ENCODE measurements at places on chromosomes 6 and 20.

- no peak for DNase-seq
Observed at GRCh38 chr20:15742627-15743026, 830.6 kb downstream of the KIF16B start.

DNA sequence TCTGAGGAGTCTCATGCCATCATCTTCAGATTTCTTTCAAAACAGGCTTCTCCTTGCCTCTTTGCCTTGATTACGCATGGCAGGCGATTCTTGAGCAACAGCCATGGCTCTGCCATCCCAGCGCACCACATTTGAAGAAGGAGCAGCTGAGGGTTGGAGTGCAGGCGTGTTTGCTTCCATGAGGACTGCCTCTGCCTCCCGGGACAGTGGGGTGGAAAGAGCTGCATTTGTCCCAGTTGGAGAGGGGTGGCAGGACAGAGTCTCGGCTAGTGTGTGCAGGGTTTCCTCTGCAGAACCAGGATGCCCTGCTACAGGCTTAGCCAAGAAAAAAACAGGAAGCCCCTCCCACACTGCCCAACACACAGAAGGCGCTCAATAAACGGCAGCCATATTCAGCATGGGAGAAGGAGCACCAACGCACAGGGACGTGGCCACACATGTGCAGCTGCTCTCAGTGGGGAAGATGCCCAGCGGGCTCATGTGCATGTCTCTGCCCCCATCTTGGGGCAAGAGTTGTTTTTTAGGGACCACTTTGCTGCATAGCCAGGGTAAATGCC is 36.6 kb downstream of the IRF4 start:
- no peak for DNase-seq

DNA sequence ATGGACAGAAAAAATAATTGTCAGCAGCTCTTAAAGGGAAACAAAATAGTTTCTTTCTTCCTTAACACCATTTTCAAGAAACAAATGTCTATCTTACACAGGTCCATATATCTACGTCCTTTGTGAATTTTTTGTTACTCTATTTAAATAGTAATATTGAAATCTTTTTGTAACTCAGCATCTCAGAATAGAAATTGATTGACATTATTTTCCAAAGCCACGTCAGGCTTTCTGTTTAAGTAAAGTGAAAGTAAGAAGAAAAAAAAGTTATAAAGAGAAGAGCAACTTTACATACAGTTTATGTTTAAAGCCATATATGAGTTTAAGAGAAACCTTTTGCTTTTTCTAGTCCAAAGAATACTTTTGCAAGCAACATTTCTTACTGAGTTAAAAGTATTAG is 402.9 kb upstream of the SOX4 start:
- DNase-seq = no peak

DNA sequence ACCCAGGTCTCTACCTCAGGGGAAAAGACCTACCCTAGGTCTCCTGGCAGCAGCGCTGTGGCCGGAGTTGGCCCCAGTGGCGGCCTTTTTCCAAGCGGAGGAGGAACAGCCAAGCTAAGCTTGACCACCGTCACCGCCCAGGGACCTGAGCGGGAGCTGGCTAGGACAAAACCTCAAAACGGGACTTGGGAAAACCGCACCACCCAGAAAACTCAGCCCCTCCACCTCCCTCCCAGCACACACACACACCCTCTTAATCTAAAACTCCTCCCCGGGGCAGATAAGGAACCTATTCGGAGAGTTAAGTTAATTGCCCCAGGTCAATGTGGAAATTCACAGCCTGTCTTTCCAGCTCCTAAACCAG is 2.7 kb upstream of the TRERF1 start:
- no peak for DNase-seq

DNA sequence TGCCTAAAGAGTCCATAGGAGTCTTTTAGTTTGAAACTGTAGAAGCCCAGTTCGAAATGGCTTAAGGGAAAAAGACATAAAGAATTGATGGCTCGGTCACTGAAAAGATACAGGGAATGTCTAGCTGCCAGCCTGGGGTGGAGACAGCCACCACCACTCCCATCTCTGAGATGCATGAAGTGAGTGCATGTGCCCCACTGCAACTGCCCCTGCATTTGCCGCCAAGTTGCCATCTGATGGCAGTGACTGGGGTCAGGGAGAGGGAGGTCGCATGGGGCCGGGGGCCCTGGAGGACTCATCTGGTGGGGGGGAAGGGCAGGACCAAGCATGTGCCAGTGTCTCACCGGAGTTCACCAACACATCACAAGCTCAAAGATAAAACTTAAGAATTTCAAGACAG is 385.8 kb upstream of the SULF2 start:
- no peak for DNase-seq

GRCh38 chr20:8673116-8673515 is 395.8 kb upstream of the PLCB4 start:
- no peak for DNase-seq

GRCh38 chr6:15941168-15941567 is 187.7 kb upstream of the MYLIP start:
- DNase-seq = no peak

GRCh38 chr6:33786736-33787135 is 2.2 kb downstream of the LEMD2 start:
- no peak for DNase-seq

GRCh38 chr6:19042420-19042819 is 655.3 kb downstream of the RNF144B start:
- DNase-seq = no peak

DNA sequence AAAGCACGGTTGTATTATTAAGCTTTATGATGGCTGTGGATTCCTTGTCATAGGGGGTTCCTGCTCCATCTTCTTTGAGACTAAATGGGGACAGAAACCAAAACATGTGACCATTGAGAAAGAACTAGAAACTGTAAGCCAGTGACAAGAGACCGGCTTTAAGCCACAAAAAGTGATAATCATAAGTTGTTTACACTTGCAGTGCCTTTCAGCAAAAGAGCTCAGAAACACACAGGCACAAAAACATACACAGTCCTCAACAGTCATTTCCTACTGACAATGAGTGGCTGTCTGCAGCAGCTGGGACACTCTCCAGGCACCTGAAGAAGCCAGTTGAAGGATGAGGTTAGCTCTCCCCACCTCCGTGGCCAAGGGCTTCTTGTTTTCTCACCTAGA is 20.0 kb upstream of the UBE2J1 start:
- no peak for DNase-seq

- no peak for DNase-seq
Observed at GRCh38 chr20:53847837-53848170, 222.6 kb downstream of the BCAS1 start.

DNA sequence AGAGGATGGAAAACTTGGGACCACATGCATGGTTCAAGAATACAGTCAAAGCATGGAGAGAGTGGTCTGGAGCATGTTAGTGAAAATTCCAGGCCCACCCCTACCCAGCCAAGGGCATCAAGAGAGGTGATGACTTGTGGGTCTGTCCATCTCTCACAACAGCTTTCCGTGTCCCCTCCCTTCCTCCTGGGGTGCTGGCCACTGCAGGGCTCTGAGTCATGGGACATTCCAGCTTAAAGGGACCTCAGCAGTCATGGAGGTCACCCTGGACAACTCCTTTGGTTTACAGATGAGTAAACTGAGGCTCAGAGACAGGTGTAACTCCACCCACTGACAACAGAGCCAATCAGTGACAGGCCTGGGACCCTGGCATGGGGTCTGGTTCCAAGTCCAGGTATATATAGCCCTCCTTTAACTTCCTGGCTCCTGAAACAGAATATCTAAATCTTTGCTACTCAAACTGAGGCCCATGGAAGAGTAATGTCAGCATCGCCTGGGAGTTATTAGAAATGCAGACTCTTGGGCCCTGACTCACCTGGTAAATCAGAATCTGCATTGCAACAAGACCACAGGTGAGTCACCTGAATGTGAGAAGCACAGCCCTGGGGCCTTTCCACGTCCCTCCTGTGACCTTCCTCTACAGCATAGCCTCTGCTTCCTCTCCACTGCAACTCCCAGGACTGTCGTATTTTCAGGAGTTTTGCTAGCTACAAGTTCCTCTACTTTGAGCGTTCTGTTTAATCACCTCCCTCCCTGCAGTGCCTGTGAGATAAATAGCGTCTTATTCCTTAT is 170.2 kb downstream of the ZDHHC14 start:
- no peak for DNase-seq

GRCh38 chr6:65538644-65539043 is 168.4 kb downstream of the EYS start:
- DNase-seq = no peak

GRCh38 chr6:4381381-4381780 is 246.0 kb upstream of the ECI2 start:
- DNase-seq = no peak

DNA sequence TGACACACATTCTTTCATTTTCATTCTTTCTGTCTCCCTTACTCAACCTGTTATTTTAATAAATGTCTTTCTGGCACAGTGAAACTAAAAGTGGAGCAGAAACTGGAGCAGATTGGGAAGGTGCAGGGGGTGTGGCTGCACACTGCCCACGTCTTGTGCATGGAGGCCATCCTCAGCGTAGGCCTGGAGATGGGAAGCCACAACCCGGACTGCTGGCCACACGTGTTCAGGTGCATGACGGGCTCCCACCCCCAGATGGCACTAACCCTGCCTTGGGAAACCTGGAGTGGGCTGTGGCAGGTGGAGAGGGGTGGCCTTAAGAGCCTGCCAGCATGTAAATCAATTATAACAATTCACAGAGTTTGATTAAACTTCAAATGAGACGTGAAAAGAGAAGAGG is 71.4 kb upstream of the PBOV1 start:
- no peak for DNase-seq

DNA sequence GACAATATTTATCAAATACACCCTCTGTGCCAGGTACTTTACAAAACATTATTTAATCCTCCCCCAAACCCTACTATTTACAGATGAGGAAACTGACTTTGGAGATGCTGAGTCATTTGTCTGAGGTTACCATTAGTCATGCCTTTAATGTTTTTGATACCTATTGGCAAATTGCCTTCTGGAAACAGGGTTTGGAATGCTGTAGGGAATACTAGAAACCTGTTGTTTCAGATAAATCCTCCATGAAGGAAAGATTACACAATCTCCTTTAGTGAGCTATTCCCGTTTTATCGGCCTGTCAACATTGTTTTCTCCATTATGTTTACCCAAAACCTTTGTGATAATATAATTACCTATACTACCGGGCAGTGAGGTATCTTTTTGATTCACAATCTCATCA is 93.6 kb upstream of the ADGRF1 start:
- DNase-seq = no peak

DNA sequence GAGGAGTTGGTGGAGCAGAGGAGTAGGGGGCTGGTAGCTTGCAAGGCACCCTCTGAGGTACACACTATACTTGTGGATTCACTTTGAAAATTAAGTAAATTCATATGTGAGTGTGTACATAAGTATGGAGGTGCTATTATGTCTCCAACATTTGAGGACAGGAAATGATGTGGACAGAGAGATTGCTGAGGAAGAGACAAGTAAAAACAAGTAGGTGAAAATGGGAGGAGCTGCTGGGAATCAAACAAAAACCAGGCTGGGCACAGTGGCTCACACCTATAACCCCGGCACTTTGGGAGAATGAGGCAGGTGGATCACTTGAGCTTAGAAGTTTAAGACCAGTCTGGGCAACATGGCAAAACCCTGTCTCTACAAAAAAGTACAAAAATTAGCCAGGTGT is 69.2 kb upstream of the LYRM2 start:
- no peak for DNase-seq

GRCh38 chr6:142744836-142745235 is 200.1 kb downstream of the HIVEP2 start:
- no peak for DNase-seq

- peak; percentile 50 for DNase-seq
Observed at GRCh38 chr20:35773154-35773751, 1.4 kb downstream of the PHF20 start.

- DNase-seq = no peak
Observed at GRCh38 chr6:82567621-82568020, 204.0 kb downstream of the TPBG start.

GRCh38 chr20:41563087-41563486 is 55.1 kb downstream of the CHD6 start:
- DNase-seq = no peak

- no peak for DNase-seq
Observed at GRCh38 chr6:34082348-34082747, 63.5 kb downstream of the GRM4 start.

DNA sequence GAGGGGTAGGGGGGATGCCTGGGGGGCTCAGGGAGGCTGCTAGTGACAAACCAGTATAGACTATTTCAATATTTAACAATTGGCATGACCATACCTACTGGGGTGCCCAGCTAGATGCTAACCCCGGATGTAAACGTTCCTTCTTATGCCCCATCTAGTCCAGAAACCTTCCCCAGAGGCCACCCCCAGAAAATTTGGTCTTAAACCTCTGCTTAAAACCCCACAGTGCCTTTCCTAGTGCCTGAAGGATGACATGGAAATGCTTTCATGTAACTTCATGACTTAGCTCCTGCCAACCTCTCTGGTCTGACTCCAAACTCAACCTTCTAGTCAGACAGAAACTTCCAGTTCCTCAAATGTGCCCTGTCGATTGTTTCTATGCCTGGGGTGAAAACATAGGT is 52.0 kb downstream of the JPH2 start:
- DNase-seq = no peak

GRCh38 chr20:504632-505075 is 38.9 kb downstream of the CSNK2A1 start:
- DNase-seq = no peak

DNA sequence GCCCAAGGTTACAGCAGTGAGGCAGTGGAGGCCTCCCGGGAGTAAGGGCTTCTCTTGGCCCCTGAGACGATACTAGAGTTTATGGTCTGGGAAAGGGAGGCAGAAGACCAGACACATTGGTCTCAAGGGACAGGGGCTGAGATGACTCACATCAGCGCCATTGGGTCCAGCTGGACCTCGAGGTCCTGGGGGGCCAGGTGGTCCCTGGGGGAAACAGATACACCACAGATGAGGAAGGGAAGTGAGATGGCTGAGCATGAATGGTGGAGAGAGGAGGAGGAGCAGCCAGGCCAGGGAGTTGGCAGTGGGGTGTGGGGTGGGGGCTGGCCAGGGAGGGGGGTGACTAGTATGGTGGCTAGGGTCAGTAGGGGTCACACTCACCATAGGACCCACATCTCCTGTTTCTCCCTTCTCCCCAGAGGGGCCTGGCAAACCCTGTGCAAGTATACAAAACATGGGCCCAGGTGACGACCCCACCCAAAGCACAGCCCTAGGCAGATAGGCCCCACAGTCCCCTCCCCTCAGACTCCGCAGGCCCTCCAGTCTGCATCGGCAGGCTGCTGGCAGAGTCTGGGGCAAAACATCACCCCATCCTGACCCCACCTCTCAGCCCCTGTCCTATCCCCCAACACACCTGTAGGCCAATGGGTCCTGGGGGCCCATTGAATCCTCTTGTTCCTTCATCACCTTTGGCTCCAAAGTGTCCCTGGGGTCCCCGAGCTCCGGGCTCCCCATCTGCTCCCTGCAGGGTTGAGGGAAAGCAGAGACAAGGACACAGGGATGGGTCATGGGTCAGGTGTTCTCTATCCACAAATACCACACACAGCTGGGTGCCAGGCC is 21.9 kb downstream of the COL11A2 start:
- no peak for DNase-seq
